ENCODE measurements at places on chromosomes 6 and 20.

- DNase-seq, result no peak
Measured at GRCh38 chr20:8777911-8778310, 291.0 kb upstream of the PLCB4 start.

GRCh38 chr6:14353798-14354197 is 236.2 kb downstream of the CD83 start:
- DNase-seq, result no peak

DNA sequence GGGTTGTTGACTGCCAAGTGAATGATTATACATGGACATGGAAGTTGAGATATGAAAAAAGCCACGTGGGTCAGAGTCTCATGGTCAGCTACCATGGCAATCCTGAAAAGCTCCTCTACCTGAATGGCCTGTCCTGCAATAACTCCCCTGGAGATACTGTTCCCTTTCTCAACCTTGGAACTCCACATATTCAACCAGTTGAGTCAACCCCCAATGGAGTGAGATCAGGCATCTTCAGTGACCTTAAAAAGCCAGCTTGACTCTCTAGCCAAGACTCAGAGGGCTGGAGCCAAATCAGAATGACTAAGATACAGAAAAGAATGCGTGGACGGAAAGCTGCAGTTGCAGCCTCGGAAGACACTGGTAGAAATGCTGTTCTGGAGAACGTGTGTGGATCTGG is 341.3 kb downstream of the FOXA2 start:
- DNase-seq, result no peak

GRCh38 chr6:125074120-125074519 is 79.5 kb upstream of the TPD52L1 start:
- no peak for DNase-seq

DNA sequence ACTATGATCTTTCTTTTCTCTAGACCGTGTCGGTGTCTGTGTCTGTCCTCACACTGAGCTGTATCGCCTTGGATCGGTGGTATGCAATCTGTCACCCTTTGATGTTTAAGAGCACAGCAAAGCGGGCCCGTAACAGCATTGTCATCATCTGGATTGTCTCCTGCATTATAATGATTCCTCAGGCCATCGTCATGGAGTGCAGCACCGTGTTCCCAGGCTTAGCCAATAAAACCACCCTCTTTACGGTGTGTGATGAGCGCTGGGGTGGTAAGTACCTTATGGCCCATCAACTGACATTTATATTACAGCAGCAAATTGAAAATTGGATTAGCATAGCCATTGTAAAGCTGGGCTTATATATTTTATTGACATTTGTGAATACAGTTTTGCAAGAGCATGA is 72.2 kb upstream of the GFRAL start:
- DNase-seq, result no peak

- no peak for DNase-seq
Measured at GRCh38 chr20:43827940-43828562, 86.6 kb upstream of the TOX2 start.

GRCh38 chr6:112237595-112237994 is 16.8 kb downstream of the LAMA4 start:
- no peak for DNase-seq

- DNase-seq, result no peak
Measured at GRCh38 chr20:22619806-22620205, 35.4 kb upstream of the FOXA2 start.

GRCh38 chr6:20403070-20403765 is 1.5 kb downstream of the E2F3 start:
- peak; percentile 67 for DNase-seq

GRCh38 chr6:40630051-40630450 is 42.9 kb upstream of the LRFN2 start:
- no peak for DNase-seq

DNA sequence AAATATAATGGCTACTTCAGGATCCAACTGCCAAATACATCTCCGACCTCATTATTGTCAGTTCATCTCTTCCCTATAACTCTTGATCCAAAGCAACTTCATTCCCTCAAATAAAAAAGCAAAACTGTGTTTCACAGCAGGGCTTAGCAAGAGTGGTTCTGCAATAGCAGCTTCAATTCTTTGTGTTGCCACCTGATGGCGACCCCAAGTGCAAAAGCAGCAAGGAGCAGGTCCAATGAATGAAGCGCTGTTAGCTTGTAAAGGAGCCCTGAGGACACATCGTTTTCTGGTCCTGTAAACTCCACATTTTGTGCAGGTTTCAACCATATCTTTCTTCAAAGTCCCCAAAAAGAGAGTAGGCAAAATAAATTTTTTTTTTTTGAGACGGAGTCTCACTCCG is 19.6 kb downstream of the RTN4IP1 start:
- no peak for DNase-seq

DNA sequence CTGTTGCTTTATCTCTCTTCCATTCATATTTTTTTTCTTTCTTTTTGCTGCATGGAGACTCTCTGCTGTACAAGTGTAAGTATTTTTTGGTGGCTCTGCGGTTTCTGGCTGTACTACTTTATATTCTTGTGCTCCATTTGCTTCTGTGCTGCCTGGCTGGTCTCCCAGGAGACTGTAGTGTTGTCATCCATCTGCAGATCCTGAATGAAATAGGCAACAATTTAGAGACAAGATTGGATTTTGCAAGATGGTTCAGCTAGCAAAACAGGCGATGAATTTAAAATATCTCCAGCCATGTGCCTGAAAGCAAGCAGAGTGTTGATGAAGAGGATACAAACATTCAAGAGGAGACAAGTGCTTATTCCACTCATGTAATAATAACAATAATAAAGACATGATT is 75.1 kb upstream of the SCGN start:
- DNase-seq, result no peak

DNA sequence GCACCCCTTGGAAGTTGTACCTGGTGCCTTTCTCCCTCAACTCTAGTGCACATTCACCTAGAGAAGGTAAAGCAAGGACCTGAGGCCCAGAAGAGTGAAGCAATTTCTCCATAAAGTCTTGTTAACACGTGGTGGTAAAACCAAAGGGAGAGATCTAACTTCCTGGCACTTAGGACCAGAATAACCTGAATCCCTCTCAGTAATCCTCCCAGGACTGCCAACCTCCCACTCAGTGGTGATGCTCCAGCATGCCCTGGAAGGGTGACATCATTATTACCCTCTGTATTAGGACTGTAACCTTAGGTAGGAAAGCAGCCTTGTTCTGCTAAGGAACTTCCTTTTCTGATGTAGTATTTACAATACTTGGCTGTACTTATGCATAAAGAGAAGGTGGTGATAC is 330.6 kb upstream of the MARCKS start:
- DNase-seq, result no peak

DNA sequence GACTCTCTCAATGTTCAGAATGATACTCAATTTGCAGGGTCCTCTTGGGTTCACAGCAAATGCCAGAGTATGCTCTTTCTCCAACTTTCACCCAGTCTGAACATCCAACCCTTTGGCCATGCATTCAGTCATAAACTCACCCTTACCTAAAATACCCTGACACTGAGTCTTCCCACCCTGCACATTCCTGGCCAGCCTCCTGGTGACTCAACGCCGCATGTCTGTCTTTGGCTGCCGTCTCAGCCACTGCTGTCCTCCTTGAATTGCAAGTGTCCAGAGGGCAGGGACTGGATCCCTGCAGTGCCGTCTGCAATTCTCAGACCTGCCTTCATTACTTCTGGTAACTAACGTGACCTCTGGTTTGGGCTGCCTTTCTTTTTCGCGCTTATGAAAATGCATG is 593.4 kb downstream of the QKI start:
- DNase-seq, result no peak

- no peak for DNase-seq
Measured at GRCh38 chr6:168596344-168596743, 155.4 kb downstream of the SMOC2 start.

- DNase-seq, result no peak
Measured at GRCh38 chr20:63658749-63659187, 656 bp downstream of the RTEL1 start.

GRCh38 chr6:107318100-107318736 is 141.1 kb downstream of the PDSS2 start:
- peak; percentile 0 for DNase-seq

- DNase-seq, result no peak
Measured at GRCh38 chr20:4951299-4951698, 50.0 kb downstream of the SLC23A2 start.

- no peak for DNase-seq
Measured at GRCh38 chr6:39173270-39173669, 56.0 kb downstream of the KCNK5 start.

- no peak for DNase-seq
Measured at GRCh38 chr6:169367507-169367906, 113.9 kb upstream of the THBS2 start.

DNA sequence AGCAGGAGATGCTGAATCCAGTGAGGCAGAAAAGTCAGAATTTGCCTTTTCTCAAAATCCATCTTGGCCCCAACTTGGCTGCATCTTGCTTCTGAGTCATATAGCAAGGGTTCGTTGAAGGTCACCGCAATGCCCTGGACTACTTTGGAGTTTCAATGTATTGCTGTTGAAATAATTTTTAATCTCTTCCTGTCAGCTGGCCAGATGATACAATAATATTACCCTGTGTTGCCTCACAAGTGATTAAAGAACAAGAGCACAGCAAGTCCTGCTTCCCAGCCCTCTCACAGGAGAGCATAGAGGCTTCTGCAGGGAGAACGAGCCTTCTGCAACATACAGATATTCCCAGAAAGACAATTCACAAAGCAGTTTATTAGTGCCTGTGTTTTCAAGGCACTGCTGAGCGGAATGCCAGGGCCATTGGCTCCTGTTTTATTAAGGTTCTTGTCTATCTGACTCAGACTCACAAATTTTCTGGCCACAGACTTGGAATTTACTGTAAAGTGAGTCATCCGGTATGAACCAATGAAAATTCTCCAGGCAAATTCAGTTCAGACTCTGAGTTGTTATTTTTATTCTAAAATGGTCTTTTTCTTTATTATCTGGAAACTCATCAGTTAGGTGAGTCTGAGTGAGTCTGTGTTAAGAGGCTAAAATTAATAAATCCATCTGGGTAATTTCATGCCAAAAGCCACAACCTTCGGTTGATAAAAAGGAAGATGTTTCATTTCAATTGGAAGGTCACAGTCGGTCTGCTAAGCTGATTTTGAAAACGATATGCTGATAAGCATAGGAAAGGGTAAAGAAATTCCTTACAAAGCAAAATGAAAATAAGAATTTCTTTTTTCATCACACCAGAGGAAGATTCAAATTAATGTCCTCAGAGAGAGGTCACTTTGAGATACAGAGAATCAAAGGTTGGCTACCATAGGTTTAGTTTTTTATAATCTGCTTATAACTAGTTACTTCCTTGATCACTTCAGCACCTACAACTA is 289.4 kb upstream of the STXBP5 start:
- DNase-seq, result no peak

GRCh38 chr20:13102694-13103093 is 93.9 kb downstream of the SPTLC3 start:
- no peak for DNase-seq

GRCh38 chr20:33351696-33352095 is 49.6 kb downstream of the CDK5RAP1 start:
- DNase-seq, result no peak

DNA sequence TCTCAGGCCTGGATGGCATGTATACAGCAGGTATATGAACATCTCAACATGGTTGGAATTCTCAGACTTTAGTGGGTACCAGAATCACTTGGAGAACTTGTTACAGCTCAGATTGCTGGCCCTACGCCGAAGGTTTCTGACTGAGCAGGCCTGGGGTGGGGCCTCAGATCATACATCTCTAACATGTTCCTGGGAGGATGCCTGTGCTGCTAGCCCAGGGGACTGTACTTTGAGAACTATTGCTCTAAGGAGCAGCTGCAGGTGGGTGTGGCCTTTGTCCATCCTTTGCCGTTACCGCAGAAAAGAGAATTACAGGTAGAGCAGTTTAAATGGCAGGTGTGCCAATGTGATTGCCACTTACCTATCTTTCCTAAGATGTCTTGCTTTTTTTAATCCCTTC is 310.5 kb upstream of the JAG1 start:
- no peak for DNase-seq

GRCh38 chr20:1844325-1845162 is 50.7 kb upstream of the SIRPA start:
- DNase-seq, result no peak

- no peak for DNase-seq
Measured at GRCh38 chr6:107116328-107116892, 1.1 kb upstream of the BEND3 start.

DNA sequence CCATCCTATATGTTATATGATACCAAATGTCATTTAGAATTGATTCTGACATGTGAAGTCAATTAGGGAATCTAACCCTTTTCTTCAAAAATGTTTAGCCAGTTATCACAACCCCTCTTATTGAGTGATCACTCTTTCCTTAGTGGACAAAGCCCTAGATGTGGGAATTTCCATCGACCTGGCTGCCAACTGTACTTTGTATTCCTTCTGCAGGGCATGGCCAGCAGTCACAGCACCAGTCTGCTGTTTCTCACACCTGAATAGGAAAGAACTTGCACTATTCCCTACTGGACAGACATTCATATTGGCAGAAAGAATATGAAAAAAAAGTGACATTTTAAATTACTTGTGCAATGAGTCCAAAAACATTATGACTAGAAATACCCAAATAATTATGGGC is 271.0 kb downstream of the PACRG start:
- DNase-seq, result no peak

- no peak for DNase-seq
Measured at GRCh38 chr6:36660771-36661471, 17.6 kb upstream of the CDKN1A start.

DNA sequence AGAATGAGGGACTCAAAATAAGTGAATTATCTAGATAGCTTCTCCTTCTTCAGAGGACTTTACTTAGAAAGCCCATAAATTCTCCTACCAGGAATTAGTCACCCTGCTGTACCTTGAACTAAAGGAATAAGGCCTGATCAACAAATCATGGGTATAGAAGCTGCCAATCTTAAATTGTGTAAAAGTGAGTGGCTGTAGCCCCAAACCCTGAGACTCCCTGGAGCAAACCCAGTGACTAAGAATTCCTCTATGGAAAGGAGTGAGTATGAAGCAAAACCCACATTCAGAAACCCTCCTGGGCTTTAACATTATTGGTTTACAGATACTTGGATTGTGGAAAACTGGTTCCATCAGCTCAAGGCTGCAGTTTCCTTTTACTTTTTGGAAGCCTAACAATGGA is 285.8 kb upstream of the TBX18 start:
- no peak for DNase-seq

DNA sequence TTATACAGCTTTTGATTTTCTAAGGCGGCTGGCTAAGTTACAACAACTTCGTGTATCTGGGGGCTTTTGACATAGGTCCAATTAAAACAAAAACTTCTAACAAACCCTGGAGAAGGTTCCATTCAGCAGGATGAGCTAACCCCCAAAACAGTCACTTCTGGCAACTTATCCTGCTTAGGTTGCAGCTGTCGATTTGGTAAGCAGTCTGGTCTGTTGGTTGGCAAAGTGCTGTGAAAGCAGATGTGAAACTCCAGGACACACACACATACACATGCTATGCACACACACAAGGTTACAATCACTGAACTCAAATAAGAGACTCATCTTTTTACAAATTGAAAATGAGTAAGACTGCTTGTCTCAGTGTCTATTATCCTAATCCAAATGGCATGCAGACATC is 119.0 kb upstream of the STMND1 start:
- no peak for DNase-seq

- no peak for DNase-seq
Measured at GRCh38 chr6:71482742-71483141, 194.1 kb downstream of the OGFRL1 start.

GRCh38 chr6:108655806-108656651 is 95.3 kb downstream of the FOXO3 start:
- no peak for DNase-seq

GRCh38 chr20:48149902-48150301 is 364.6 kb upstream of the SULF2 start:
- no peak for DNase-seq
